ENCODE measurements at places on chromosomes 4 and X.

GRCh38 chr4:151029537-151029936 lies 14.5 kb upstream of the LRBA start:
- peak overlapping the region; percentile 35 for H3K4me3 ChIP-seq
- DNase-seq: peak; percentile 25
- H3K36me3 ChIP-seq: peaks cover 2% of the 10 kb centered on the region
- H3K4me1 ChIP-seq: peaks cover 37% of the 10 kb centered on the region

DNA sequence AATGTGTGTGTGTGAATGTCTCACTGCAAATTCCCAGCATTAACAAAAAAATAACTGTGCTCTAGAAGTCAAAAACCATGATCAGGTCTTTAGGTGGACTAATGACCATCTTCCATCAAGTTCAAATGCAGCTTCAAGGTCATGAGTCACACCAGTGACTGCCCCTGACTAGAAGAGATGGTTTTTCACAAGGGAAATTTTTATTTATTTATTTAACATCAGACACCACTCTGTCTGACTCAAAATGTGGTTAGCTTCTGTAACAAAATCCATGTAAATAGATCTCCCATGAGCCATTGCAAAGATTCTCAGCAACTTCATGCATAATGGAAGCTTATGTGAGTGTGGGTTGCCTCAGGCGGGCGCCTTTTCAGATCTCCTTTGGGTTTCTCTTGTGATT lies 219.2 kb downstream of the KIT start:
- no peaks in the 10 kb centered on the region for H3K36me3 ChIP-seq
- H3K4me3 ChIP-seq: no peak overlapping the region
- no peak for DNase-seq
- H3K4me1 ChIP-seq: no peaks in the 10 kb centered on the region
- H3K27ac ChIP-seq: no peak overlapping the region

GRCh38 chr4:108878806-108879205 lies 116.0 kb upstream of the ETNPPL start:
- H3K4me1 ChIP-seq: no peaks in the 10 kb centered on the region
- no peak overlapping the region for H3K4me3 ChIP-seq

DNA sequence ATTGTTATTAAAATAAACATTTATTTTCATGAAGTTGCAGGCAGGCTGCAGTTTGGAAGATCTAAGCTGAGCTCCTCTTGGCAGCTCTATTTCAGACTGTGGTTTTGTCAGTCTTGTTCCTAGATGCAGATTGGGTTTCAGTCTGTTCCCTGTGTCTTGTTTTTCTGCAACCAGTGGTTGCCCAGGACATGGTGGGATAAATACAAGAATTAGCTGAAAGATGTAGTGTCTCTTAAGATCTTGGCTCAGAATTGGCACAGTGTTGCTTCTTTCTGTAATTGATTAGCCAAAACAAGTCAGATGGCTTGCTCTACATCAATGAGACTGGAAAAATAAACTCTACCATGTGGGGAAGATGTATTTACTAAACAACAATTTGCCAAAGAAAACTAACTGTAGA lies 283.0 kb upstream of the BOD1L1 start:
- peaks cover 4% of the 10 kb centered on the region for H3K27me3 ChIP-seq
- no peak overlapping the region for H3K4me3 ChIP-seq
- H3K4me1 ChIP-seq: no peaks in the 10 kb centered on the region

DNA sequence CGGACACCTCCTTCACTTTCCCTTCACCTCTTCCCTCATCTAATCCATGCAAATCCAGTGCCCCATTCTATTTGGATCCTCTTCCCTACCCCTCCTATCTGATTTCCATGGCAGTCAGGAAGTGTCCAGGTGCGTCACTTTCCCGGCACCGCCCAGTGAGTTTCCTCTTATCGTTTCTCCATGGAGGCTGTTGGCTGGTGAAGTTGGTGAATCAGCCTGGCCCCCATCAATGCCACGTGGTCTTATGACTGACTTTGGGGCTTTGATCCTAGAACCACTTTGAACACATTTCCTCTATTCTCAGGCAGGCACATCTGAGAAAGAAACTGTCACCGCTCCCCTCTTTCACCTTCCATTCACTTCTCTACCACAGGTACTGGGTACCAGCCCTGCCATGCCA lies 137.8 kb downstream of the CEP135 start:
- H3K27me3 ChIP-seq: no peaks in the 10 kb centered on the region
- no peak overlapping the region for H3K27ac ChIP-seq
- DNase-seq: no peak
- H3K4me3 ChIP-seq: no peak overlapping the region
- no peaks in the 10 kb centered on the region for H3K4me1 ChIP-seq

- H3K4me1 ChIP-seq: no peaks in the 10 kb centered on the region
- no peak overlapping the region for H3K27ac ChIP-seq
- no peak overlapping the region for H3K4me3 ChIP-seq
- H3K27me3 ChIP-seq: peaks cover 8% of the 10 kb centered on the region
- no peaks in the 10 kb centered on the region for H3K36me3 ChIP-seq
- no peak for DNase-seq
Observed at GRCh38 chr4:5921101-5921980, 28.5 kb upstream of the CRMP1 start.

- no peaks in the 10 kb centered on the region for H3K4me1 ChIP-seq
- H3K27me3 ChIP-seq: no peaks in the 10 kb centered on the region
- H3K36me3 ChIP-seq: no peaks in the 10 kb centered on the region
Observed at GRCh38 chr4:7608046-7608445, 173.3 kb upstream of the PSAPL1 start.

DNA sequence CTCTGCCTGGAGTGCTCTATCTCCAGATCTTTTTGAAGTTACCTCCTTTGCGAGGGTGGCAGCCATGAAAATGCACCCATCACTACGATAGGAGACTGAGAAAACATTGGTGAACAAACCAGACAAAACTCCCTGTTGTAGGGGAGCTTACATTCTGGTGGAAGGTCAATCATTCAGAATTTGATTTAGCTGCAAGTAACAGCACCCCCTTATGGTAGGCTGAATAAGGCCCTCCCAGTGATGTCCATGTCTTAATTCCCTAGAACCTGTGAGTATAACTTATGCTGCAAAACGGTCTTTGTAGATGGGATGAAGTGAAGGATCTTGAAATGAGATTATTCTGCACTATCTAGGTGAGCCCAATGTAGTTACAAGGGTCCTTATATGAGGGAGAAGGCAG lies 5.6 kb upstream of the TEC start:
- H3K27ac ChIP-seq: no peak overlapping the region
- H3K4me1 ChIP-seq: peaks cover 10% of the 10 kb centered on the region
- peaks cover 4% of the 10 kb centered on the region for H3K36me3 ChIP-seq
- H3K27me3 ChIP-seq: peaks cover 8% of the 10 kb centered on the region
- no peak overlapping the region for H3K4me3 ChIP-seq

DNA sequence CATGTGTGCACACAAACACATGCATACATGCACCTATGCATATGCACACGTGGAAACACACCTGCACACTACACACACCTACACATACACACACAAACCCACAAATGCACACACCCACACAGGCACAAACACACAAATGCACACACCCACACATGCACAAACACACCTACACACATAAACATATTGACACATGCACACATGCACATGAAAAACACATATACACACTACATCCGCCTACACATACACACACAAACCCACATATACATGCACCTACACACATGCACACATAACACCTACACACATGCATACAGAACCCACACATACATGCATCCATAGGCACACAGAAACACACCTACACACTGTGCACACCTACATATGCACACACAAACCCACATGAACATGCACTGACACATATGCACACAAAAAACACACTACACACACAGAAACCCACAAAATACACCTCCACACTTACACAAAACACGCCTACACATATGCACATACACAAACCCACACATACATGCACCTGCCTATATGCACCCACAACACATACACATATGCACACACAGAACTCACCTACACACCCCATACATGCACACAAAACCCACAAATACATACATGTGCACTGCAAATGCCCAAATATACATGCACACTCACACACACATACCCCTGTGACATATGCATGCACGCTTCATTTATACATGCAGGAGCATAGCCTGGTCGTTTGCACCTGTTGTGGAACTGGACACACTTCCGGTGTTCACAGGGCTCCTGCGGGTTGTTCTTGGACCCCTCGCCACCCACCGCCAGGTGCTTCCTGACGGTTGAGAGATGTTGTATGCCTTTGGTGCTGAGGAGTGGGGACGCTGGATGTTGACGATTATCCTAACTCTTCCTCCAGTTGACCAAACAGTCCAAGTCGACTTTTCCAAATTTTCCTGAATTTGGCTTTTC lies 22.1 kb downstream of the CD99 start:
- no peak for DNase-seq
- peaks cover 58% of the 10 kb centered on the region for H3K36me3 ChIP-seq
- H3K27ac ChIP-seq: peak overlapping the region; percentile 53
- H3K27me3 ChIP-seq: no peaks in the 10 kb centered on the region
- peaks cover 75% of the 10 kb centered on the region for H3K4me1 ChIP-seq
- H3K4me3 ChIP-seq: no peak overlapping the region

DNA sequence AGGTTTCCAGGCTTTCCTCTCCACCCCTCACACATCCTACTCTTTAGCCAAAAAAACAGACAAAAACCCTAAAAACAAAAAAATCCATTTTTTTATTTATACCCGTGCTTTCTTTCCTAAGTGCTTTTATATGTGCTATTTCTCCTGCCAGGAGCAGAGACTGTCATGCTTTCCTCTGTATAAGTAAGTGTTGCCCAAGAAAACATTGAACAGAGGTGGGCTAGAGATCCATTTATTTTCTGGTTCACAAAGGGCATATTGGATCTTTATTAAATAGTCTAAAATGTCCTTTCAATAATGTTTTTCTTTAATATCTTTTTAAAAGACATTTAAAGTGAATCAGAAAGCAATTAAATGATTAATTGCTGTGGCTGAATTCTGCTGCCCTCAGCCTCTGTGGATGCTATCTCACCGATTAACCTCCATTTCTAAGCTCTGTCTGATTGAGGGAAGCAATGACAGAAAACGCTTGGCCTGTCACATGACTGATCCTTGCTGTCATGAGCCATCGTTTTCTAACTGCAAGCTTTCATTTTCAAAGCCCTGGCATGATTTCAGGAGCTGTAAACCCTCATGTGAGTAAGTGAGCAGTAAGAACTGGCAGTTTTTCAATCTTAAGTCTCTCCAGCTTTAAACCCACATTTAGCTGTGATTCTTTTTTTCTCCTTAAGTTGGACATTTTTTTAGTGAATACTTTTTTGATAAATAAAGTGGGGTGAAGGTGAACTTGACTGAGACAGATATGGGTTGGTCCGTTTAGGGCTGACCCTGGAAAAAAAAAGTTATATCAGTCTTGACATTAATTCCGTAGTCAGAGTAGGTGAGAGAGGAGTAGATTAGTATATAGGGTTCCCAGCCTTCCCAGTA lies 180.7 kb upstream of the PGRMC2 start:
- no peak overlapping the region for H3K4me3 ChIP-seq
- no peaks in the 10 kb centered on the region for H3K27me3 ChIP-seq
- no peaks in the 10 kb centered on the region for H3K4me1 ChIP-seq
- DNase-seq: no peak
- peaks cover 3% of the 10 kb centered on the region for H3K36me3 ChIP-seq

- H3K4me3 ChIP-seq: no peak overlapping the region
- peaks cover 1% of the 10 kb centered on the region for H3K36me3 ChIP-seq
- no peaks in the 10 kb centered on the region for H3K27me3 ChIP-seq
- H3K27ac ChIP-seq: no peak overlapping the region
- no peaks in the 10 kb centered on the region for H3K4me1 ChIP-seq
Observed at GRCh38 chrX:50054147-50054546, 131.8 kb downstream of the CLCN5 start.

DNA sequence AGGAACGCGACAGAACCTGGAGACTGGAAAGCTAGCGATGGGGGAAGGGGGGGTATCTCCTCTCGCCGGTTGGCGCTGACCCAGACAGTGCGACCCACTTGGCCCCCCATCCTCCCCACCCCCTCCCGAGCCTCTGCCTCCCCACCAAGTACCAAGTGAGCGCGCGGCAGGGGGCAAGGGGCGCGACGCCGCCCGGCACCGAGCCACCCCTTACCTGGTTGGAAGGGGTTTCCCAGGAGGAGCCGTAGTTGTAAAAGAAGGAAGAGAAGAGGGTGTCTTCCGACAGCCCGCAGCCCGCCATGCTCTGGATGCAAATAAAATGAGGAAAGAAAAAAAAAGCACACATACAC lies 112.2 kb downstream of the DHX15 start:
- DNase-seq: no peak
- no peaks in the 10 kb centered on the region for H3K36me3 ChIP-seq
- H3K4me1 ChIP-seq: peaks cover 28% of the 10 kb centered on the region
- no peak overlapping the region for H3K27ac ChIP-seq

DNA sequence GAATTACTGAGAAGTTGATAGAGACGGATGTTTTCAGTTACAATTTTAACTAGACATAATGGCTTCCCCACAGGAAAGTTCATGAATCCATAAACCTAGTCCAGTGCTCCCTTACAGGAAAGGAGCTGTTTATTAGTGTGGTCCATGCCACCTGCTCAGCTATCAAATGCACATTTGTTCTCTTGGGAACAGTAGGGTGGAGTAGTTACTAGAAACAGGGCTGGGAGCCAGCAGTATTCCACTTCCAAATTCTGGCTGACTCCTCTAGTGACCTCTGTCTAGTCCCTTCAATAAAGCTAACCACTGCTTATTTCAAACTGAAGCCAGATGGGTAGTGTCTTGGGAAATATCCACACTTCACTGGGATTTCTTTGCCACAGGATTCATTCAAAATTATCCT lies 88.4 kb upstream of the TLL1 start:
- H3K27ac ChIP-seq: no peak overlapping the region
- DNase-seq: no peak
- H3K4me3 ChIP-seq: no peak overlapping the region
- no peaks in the 10 kb centered on the region for H3K36me3 ChIP-seq
- no peaks in the 10 kb centered on the region for H3K27me3 ChIP-seq

DNA sequence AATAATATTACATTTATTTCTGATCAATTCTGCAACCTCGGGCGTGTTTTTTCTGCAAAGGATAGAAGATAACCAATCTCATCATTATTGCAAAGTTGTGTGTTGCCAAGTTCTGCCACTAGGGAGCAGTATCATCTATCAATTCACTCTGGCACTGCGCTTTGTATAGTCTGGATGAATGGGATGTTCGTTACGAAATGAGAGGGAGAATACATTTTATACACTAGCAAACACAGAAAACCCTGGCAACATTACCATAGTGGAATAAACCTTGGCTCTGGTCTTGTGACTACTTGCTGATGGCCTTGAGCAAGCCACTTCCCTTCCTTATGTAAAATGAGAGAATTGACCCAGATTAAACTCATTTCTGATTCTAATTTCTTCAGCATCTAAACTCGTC lies 97.5 kb upstream of the ZNF518B start:
- no peaks in the 10 kb centered on the region for H3K27me3 ChIP-seq
- H3K36me3 ChIP-seq: no peaks in the 10 kb centered on the region
- H3K27ac ChIP-seq: no peak overlapping the region
- DNase-seq: peak; percentile 49
- H3K4me3 ChIP-seq: no peak overlapping the region
- no peaks in the 10 kb centered on the region for H3K4me1 ChIP-seq

- peak within 1 kb of the TSS; percentile 88 for H3K4me3 ChIP-seq
- H3K27me3 ChIP-seq: no peaks in the 10 kb centered on the region
- DNase-seq: peak; percentile 67
- peaks cover 55% of the 10 kb centered on the region for H3K4me1 ChIP-seq
- peaks cover 30% of the 10 kb centered on the region for H3K36me3 ChIP-seq
Observed at GRCh38 chr4:153466081-153466948, at the start of gene TMEM131L. Gene TMEM131L (plus strand): TSS chr4:153466360. CDS start chr4:153466398, 38 bp downstream.

- DNase-seq: no peak
- H3K27ac ChIP-seq: no peak overlapping the region
- no peak overlapping the region for H3K4me3 ChIP-seq
- peaks cover 2% of the 10 kb centered on the region for H3K27me3 ChIP-seq
Observed at GRCh38 chr4:14309431-14309830, 681.9 kb upstream of the BOD1L1 start.

Data from activated naive CD8-positive, alpha-beta T cell treated with anti-CD3 and anti-CD28 coated beads, Interleukin-2, amount 50 U/mL, for 24 hours (primary cell).